ENCODE measurements at places on chromosomes 2 and 18.

GRCh38 chr2:46666044-46666679, 186.8 kb downstream of the TMEM247 start:
- DNase-seq: no peak

GRCh38 chr2:139031722-139032121, 251.5 kb upstream of the NXPH2 start:
- DNase-seq: no peak

GRCh38 chr2:129604560-129604959, 374.9 kb upstream of the RAB6C start:
- DNase-seq: no peak

DNA sequence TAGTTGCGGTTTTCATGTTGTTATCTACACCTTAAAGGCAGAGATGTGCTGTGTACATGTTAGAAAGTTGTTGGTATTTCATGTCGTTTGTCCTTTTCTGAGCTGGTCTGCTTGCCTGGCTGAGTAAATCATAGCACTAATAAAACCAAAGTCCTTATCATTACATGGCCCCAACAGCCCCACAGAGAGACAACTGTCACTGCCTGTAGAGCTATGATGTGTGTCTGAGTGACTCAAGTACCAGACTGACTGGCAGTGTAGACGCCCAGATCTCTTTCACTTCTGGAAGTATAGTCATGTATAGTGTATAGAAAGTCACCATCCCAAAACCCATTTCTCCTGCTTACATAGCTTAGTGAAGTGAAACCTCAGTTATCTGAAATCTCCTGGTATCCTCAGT, 4.3 kb downstream of the SOCS6 start:
- no peak for DNase-seq

- DNase-seq: no peak
These were observed 156.7 kb downstream of the SLC4A3 start for GRCh38 chr2:219784178-219784577.

DNA sequence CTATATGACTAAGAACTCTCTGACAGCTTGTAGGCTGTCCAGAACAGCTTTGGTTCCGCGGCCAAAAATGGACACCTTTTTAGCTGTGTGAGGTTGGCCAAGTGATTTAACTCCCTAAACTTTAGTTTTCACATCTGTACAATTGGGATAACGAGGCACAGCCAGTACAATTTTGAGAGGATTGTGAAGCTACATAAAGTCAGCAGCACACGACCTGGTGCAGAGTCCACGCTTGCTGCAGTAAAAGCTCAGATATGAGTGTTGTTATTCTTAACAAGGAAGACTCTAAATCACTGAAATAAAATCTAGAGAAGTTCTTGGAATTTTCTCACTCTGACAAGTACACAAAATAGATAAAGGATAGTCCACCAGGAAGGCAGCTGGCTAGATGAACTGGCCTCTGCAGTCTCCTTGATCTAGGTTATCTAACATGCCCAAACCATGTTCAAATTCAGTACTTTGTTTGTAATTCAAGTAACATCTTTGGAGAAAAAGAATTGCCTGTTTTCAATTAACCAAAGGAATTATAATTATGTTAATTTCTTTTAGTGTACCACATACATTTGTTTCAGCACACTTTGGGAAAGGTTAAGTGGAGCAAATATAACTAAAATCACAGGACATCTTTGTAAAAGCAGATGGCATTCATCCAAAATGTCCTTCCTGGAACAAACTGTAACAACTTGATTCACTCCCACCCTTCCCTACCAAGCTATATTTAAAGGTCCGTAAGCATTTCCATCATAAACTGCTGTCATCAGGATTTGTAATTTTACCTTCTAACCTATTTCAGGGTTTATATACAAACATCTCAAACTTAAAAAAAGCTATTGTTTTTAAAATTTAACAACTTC, 201.7 kb upstream of the STK17B start:
- DNase-seq: no peak

DNA sequence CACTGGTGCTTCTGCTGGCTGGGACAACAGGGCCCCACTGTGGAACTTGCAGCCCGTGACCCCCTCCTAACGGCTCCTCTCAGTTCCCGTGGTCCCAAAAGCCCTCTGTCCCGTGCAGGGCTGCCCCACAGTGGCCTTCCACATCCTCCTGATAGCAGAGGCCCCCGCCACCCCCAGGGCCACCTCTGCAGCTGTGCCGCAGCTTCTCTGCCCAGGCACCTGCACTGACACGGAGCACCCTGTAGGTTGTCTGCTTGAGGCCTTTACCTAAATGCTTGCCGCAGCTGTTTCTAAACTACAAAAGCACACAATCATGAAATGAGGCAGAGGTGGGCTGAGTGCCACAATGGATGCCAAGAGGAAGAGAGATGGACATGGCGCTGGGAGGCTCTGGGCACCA, 13.5 kb upstream of the GRHL1 start:
- no peak for DNase-seq

All from activated CD8-positive, alpha-beta memory T cell treated with anti-CD3 and anti-CD28 coated beads for 1 hour (primary cell).